ENCODE measurements at places on chromosomes 3 and 15.

- DNase-seq: no peak
These were observed 34.3 kb downstream of the CRTC3 start for GRCh38 chr15:90564051-90564450.

DNA sequence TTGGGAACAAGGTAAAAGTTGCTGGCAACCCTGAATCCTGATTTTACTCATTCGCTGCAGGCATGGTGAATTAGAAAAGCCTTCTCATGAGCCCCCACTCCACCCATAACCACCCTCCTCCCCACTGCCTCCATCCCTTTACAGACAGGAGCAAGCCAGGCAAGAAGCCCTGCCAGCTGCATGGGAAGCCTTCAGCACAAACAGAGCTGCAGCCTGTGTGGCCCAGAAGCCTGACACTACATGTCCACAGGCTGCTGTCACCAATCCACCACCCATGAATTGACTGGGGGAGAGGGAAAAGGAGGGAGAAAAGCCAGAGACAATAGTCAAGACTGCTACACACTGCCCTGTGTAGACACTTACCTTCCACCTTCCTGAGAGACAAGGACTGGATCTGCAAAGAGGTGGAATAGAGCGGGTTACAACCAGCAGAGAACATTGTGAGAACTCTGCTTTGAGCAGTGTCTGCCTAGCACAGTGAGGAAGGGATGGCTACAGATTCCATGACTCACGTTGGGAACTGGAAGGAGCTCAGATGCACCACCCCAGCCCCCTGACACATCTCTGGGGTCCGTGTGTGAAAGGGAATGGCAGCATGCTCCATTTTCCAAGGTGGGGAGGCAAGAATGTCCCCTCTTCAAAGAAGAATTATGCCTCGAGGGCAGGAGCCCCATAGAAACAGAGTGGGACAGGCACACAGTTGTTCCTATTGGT lies 33.9 kb downstream of the DZIP1L start:
- DNase-seq: no peak

GRCh38 chr3:145727476-145727875 lies 433.5 kb downstream of the PLOD2 start:
- DNase-seq: no peak

GRCh38 chr15:40282869-40283614 lies at the start of gene ANKRD63:
ANKRD63 (minus strand) TSS chr15:40283064; CDS start chr15:40282586, 478 bp downstream.
- peak; percentile 37 for DNase-seq

GRCh38 chr15:52559575-52559974 lies 9.3 kb downstream of the ARPP19 start:
- DNase-seq: no peak

DNA sequence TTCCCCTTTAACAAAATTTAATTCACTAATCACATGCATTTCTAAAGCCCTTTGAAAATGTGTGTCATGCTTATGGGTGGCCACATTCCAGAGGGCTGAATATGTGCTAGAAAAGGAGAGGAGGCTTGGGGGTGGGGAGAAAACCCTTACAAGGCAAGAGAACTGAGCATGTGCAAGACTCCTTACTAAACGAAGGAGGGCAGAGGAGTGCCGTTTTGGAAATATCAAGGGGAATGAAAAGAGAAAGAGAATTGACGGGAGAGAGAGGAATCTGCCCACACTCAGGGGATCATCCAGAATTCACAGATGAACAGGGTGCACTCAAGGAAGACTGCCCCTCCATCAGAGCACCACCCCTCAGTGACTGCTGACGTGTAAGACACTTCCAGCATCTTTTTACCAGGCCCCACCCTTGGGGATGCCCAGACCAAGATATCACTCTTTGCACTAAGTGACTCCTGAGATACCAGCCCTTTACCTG lies 37.9 kb upstream of the TSC22D2 start:
- DNase-seq: peak; percentile 68

GRCh38 chr15:89499156-89499555 lies 2.8 kb upstream of the RHCG start:
- DNase-seq: no peak

- no peak for DNase-seq
These were observed 771 bp downstream of the CALML4 start for GRCh38 chr15:68204361-68204760.

DNA sequence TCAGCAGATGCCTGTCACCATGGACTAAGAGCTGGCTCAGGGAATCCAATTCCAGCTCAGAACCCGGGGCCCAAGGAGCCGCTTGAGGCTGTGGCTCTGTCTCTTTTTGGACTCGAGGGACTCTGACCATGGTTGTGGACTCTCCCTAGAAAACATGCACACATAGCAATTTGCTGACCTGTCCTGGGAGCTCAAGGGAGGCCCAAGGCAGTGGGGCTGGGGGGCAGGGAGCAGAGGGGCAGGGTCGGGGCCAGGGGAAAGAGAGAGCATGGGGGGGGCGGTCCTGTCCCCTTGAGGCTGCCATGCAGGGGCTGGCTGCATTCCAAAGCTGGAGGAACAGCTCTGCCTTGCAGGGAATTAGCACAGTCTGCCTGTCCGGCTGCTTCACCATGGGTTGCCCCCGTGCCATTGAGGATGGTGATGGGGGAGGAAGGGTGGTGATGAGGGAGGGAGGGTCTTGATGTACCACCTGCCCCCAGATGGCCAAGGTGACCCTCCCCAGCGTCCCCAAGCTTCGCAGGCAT lies 190.1 kb downstream of the GOLGA6L6 start:
- no peak for DNase-seq

- DNase-seq: no peak
These were observed 11.9 kb downstream of the RAP2B start for GRCh38 chr3:153173758-153174516.

- no peak for DNase-seq
These were observed 1.4 kb upstream of the ATP13A3 start for GRCh38 chr3:194488055-194488742.

DNA sequence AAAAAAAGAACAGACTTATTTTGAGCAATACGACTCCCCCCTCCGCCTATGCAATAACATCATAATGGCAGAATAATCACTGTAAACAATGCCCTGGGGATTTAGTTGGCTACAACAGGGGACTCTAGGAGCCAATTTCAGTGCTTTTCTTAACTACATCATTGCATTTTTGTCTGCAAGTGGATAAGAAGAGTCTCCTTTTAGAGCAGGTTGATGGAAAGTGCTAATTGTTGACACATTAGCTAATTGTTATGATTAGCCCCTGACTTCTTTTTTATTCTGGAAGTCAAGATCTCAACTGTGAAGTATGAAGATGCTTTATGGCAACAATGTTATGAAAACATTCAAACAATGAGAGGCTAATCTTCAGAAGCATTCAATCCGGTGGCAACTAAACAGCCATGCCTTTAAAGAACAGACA lies 121.2 kb downstream of the MECOM start:
- DNase-seq: no peak

- no peak for DNase-seq
These were observed 357.6 kb downstream of the GABRG3 start for GRCh38 chr15:27328608-27329007.

DNA sequence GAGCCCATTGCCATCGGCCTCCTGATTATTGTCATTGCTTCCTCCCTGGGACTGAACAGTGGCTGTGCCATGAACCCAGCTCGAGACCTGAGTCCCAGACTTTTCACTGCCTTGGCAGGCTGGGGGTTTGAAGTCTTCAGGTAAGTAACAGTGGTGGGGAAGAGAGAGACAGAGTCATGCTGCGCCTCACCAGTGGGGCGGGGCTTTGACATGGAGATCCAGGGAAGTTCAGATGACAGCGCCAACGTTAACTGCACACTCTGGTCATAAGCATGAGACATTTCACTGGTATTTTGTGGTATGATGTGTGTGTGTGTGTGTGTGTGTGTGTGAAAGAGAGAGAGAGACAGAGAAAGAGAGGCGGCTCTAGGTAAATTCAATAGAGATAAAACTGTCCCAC lies 41.0 kb downstream of the AQP9 start:
- DNase-seq: no peak
